ENCODE measurements at places on chromosomes 12 and 14.

GRCh38 chr12:63826006-63826585 is 18.4 kb upstream of the SRGAP1 start:
- no peak for DNase-seq
- peaks cover 12% of the 10 kb centered on the region for H3K27me3 ChIP-seq
- H3K4me1 ChIP-seq: peaks cover 7% of the 10 kb centered on the region
- H3K36me3 ChIP-seq: peaks cover 2% of the 10 kb centered on the region
- H3K27ac ChIP-seq: no peak overlapping the region

DNA sequence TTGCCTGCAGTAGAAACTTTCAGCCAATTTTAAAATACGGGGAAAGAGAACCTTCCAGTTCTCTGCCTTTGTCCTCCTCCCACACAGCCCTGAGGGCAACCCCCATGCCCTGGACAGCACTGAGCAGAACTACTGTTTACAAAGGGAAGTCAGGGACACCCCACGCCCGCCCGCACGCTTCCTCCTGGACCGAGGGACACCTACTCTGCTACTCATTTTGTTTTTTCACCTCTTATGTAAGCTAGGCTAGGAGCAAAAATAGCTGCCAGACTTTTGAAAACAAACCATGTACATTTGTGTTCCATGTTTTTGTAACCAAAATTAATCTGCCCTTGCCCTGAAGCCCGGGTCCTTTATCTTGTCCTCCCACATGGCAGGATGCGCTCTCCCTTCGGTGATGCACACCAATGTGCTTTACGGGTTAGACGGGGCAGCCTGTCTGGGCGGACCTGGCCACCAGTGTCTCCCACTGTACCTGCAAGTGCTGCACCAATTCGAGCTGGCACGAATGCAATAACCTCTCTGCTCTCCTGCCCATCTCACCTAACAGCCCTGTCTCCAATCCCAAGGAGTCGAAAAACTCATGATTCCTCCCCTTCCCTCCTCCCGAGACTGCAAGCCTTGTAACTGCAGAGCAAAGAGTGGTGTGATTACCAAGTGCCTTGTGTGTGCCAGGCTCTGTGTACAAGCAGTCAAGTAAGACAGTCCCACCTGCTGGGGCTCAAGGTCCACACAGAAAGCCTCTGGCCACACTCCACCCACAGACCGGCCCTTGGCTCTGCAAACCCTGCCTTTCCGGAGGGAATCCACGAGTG is 85.2 kb downstream of the CCDC88C start:
- H3K4me1 ChIP-seq: peaks cover 57% of the 10 kb centered on the region
- peak overlapping the region; percentile 98 for H3K27ac ChIP-seq
- DNase-seq: no peak

GRCh38 chr12:19483727-19484126 is 44.4 kb downstream of the AEBP2 start:
- peaks cover 20% of the 10 kb centered on the region for H3K36me3 ChIP-seq
- H3K4me1 ChIP-seq: peaks cover 65% of the 10 kb centered on the region
- no peak overlapping the region for H3K4me3 ChIP-seq
- H3K27me3 ChIP-seq: no peaks in the 10 kb centered on the region
- peak overlapping the region; percentile 41 for H3K27ac ChIP-seq
- DNase-seq: no peak

GRCh38 chr12:54217774-54218241 is 29.0 kb upstream of the SMUG1 start:
- H3K4me1 ChIP-seq: peaks cover 50% of the 10 kb centered on the region
- no peaks in the 10 kb centered on the region for H3K36me3 ChIP-seq
- no peak overlapping the region for H3K4me3 ChIP-seq
- no peak overlapping the region for H3K27ac ChIP-seq

GRCh38 chr12:112270673-112271072 is 111.6 kb downstream of the HECTD4 start:
- no peak overlapping the region for H3K27ac ChIP-seq
- H3K36me3 ChIP-seq: peaks cover 78% of the 10 kb centered on the region
- no peak for DNase-seq

GRCh38 chr12:131724534-131724933 is 13.6 kb downstream of the SFSWAP start:
- H3K27ac ChIP-seq: no peak overlapping the region
- no peak overlapping the region for H3K4me3 ChIP-seq
- no peak for DNase-seq
- H3K36me3 ChIP-seq: no peaks in the 10 kb centered on the region
- peaks cover 18% of the 10 kb centered on the region for H3K4me1 ChIP-seq

GRCh38 chr14:91753501-91754128 is 21.7 kb upstream of the CATSPERB start:
- H3K4me3 ChIP-seq: no peak overlapping the region
- no peaks in the 10 kb centered on the region for H3K4me1 ChIP-seq
- H3K36me3 ChIP-seq: no peaks in the 10 kb centered on the region

DNA sequence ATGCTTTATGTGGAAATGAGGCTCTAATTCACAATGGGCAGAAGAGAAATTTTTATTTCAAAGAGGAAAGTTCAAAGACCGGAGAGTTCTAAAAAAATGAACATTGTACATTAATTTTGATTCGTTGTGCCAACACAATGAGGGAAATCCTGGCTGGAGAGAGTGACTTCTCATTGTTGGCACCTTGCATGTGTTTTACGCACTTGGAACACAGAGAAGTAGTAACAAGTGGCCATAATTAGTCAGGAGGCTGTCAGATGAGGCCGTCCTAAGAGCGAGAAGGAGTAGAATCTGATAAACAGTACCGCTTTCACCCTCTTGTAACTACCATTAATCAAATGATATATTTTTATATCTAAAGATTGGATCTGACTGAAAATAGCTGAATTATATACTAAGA is 6.9 kb downstream of the LMO3 start:
- DNase-seq: no peak
- no peak overlapping the region for H3K4me3 ChIP-seq

DNA sequence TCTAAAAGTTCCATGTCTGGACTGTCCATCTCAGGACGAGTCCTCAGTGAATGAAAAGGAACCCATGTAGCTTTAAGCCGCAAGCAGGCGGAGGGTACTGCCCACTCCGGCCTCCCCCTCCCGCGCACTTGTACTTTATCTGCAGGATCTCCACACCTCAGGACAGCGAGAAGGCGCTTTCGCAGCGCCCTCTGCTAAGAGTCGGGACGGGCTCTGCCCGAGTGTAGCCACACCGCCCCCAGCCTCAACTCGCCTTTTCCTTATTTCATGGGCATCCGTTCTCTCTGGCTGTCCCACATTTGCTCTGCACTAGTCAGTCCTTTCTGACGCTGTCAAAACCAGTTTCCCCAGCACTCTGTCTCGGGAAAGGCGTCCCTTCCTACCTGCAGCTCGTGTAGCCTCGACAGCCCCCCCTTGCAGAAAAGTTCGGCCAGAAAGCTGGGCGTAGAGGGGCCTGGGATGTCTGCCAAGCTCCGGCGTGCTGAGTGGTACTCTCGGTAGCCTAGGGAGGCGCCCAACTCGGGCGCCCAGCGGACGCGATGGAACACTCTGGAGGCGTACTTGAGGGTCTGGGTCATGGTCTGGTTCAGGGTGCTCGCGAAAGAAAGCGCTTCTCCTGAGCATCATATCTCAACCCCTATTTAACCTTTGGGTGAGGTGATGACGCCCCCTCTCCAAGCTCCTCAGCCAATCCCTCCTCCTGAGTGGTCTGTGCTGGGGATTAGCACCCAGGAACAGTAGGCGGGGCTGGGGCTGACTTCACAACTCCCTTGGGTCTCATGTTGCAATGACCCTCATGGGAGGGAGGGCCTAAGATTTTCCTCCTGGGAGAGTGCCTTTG is at the start of gene CYP27B1:
CYP27B1 (minus strand) TSS at position 615 of the 841 bp plus-strand sequence; CDS start at position 578, 37 bp downstream.
- peak within 1 kb of the TSS; percentile 88 for H3K4me3 ChIP-seq
- H3K27me3 ChIP-seq: peaks cover 27% of the 10 kb centered on the region
- H3K36me3 ChIP-seq: peaks cover 3% of the 10 kb centered on the region
- no peak for DNase-seq
- H3K4me1 ChIP-seq: peaks cover 38% of the 10 kb centered on the region
- H3K27ac ChIP-seq: no peak within 1 kb of the TSS

- no peaks in the 10 kb centered on the region for H3K27me3 ChIP-seq
- no peak overlapping the region for H3K27ac ChIP-seq
- no peaks in the 10 kb centered on the region for H3K4me1 ChIP-seq
- DNase-seq: no peak
Observed at GRCh38 chr12:93803424-93803807, 126.2 kb downstream of the CRADD start.

- H3K4me3 ChIP-seq: no peak overlapping the region
- H3K27me3 ChIP-seq: no peaks in the 10 kb centered on the region
- DNase-seq: no peak
Observed at GRCh38 chr14:64089920-64090319, 204.3 kb downstream of the ESR2 start.

GRCh38 chr14:21069388-21070082 is 569 bp upstream of the ARHGEF40 start:
- H3K27ac ChIP-seq: no peak overlapping the region
- peaks cover 44% of the 10 kb centered on the region for H3K27me3 ChIP-seq
- H3K36me3 ChIP-seq: no peaks in the 10 kb centered on the region
- peak; percentile 26 for DNase-seq
- peaks cover 39% of the 10 kb centered on the region for H3K4me1 ChIP-seq

DNA sequence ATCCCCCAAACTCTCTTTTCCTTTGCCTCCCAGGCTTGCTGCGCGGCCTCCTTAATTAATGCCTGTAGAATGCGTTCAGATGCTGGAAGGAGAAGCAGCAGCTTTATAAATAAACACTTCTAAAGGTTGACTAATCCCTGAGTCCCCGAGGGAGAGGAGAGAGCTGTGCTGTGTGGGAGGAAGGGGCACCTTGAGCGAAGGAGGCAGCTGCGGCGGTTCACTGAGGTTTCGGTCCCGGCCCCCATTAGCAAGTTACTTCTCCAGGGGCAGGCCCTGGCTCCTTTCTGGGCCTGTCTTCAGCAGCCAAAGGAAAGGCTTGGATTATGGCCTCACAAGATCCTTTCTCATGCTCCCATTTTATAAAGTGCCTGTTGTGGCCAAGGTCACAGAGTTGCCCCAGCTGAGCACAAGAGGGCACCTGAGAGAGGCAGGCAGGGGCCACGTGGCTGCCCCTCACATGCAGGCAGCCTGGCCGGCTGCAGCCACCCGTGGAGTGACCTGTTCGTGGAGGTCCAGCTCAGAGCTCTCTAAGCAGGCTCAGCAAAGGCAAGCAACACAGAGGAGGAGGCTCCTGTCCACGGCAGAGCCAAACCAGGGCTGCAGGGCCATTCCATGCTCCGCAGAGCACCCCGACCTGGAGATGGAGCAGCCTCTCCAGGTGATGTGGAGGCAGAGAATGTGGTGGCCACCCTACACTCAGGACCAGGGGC is 15.0 kb upstream of the CACNA2D4 start:
- H3K36me3 ChIP-seq: peaks cover 9% of the 10 kb centered on the region
- H3K27ac ChIP-seq: no peak overlapping the region
- H3K27me3 ChIP-seq: no peaks in the 10 kb centered on the region
- peaks cover 43% of the 10 kb centered on the region for H3K4me1 ChIP-seq
- H3K4me3 ChIP-seq: no peak overlapping the region

GRCh38 chr14:35068238-35069012 is 22.4 kb downstream of the FAM177A1 start:
- no peak overlapping the region for H3K27ac ChIP-seq
- no peaks in the 10 kb centered on the region for H3K27me3 ChIP-seq
- H3K4me3 ChIP-seq: no peak overlapping the region
- no peak for DNase-seq

DNA sequence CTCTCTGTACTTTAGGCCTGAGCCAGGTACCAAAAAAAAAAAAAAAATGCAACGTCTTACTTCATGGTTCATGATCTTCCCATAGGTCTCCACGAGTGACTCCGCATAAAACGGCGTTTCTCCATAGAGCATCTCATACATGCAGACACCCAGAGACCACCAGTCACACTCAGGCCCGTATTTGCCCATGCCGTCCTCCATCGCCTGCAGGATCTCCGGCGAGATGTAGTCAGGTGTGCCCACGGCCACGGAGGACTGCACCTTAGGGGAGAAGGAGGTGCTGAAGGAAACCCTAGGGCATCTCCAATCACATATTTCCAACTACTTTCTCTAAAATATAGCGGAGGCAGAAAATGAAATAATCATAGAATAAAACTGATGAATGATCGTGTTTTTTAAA is 61.0 kb downstream of the AMN start:
- peaks cover 19% of the 10 kb centered on the region for H3K36me3 ChIP-seq
- no peak overlapping the region for H3K27ac ChIP-seq
- H3K4me1 ChIP-seq: no peaks in the 10 kb centered on the region

DNA sequence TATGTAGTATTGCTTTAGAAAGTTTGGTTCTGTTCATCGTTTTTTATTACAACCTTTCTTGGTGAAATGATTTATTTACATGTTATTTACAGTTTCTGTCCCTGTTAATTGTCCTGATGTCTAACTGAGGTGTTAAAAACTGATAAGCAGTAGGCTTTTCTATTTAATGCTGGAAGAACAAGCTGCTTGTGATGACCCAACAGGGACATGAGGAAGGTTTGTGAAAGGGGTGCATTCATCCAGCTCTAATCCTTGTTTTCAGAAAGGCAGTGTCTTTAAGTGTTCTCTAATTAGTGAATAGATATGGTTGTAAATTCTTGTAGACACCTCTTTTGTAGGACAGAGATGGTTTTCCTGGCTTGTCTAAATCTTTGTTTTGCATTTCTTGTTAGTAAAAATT is 191.4 kb downstream of the FOXA1 start:
- no peak for DNase-seq
- no peaks in the 10 kb centered on the region for H3K27me3 ChIP-seq
- H3K36me3 ChIP-seq: no peaks in the 10 kb centered on the region
- H3K4me1 ChIP-seq: no peaks in the 10 kb centered on the region
- no peak overlapping the region for H3K27ac ChIP-seq

- H3K36me3 ChIP-seq: no peaks in the 10 kb centered on the region
- no peak overlapping the region for H3K4me3 ChIP-seq
- peaks cover 20% of the 10 kb centered on the region for H3K4me1 ChIP-seq
- no peak for DNase-seq
- no peak overlapping the region for H3K27ac ChIP-seq
Observed at GRCh38 chr12:49626836-49627235, 3.5 kb downstream of the PRPF40B start.
